ENCODE measurements at places on chromosomes 6 and 20.

- no peak for DNase-seq
These were observed 25.7 kb downstream of the MYCT1 start for GRCh38 chr6:152723398-152723797.

- DNase-seq = no peak
These were observed 56.3 kb upstream of the EMILIN3 start for GRCh38 chr20:41422953-41423352.

- DNase-seq = no peak
These were observed 14.3 kb upstream of the EPM2A start for GRCh38 chr6:145749632-145750031.

- DNase-seq = no peak
These were observed 77.2 kb downstream of the SSR1 start for GRCh38 chr6:7235712-7236305.

GRCh38 chr6:46530896-46531295 is 39.6 kb upstream of the RCAN2 start:
- DNase-seq = no peak
